Activated gamma-delta T cell treated with anti-CD3 and anti-CD28 coated beads, Interleukin-2, amount 50 U/mL, for 16 hours (primary cell): ENCODE measurements at places on chromosomes 3 and 15.

DNA sequence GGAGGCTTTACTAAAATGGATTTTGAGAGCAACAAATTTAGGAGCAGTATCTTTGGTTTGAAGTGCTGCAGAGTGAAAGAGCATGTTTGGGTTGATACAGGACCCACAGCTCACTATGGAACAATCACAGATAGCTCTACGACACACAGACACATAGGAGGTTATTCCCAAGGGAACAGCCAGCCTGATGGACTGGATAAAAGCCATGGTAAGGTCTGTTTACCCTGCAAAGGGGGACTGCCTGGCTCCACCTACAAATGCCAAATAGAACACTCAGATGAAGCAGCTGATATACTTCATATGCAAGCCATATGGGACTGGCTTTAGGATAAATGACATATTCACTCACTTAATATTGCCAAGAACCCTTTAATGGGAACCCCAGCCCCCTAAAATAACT lies 75.4 kb downstream of the CDC25A start:
- DNase-seq, result no peak

- DNase-seq, result no peak
These were observed 37.3 kb downstream of the LMCD1 start for GRCh38 chr3:8538913-8539312.

GRCh38 chr3:146184241-146185015 lies 23.4 kb upstream of the PLOD2 start:
- DNase-seq, result no peak

- DNase-seq, result no peak
These were observed 68.2 kb downstream of the RYR3 start for GRCh38 chr15:33378866-33379480.

DNA sequence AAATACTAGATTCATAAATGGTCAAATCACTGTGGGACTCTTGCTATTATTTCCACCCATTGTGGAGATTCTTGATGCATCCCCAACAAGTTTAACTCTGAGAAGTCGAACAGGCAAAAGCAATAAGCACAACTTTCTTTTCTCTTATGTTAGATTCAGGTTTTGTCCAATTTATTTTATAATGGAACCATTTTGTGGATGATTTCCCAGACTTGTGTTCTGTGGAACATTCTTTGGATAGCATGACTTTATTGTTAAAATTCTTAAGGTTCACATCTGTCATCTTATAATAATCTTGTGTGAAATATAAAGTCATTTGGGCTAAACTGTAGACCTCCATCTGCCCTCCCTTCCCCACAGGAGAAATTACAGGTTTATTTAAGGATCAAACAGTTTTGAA lies 213.7 kb downstream of the LPP start:
- no peak for DNase-seq

GRCh38 chr3:46852839-46853355 lies 10.3 kb downstream of the MYL3 start:
- no peak for DNase-seq

DNA sequence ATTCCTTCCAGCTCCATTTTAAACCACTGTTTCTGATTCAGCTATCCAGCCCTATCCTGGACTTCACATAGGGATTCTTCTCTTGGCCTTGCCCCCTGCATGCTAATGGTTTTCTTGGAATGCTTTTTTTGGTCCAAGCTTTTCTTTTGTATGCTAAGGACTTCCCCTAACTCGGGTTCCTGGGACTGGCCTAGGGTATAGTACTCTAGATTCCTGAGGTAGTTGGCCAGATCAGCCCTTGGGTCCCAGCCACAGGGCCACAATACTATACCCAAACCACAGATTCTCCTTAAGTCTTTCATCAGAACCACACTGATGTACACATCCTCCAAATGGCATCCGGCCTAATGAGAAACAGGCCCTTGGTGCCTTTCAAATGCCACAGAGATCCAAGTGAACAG lies 2.8 kb downstream of the FYCO1 start:
- no peak for DNase-seq

DNA sequence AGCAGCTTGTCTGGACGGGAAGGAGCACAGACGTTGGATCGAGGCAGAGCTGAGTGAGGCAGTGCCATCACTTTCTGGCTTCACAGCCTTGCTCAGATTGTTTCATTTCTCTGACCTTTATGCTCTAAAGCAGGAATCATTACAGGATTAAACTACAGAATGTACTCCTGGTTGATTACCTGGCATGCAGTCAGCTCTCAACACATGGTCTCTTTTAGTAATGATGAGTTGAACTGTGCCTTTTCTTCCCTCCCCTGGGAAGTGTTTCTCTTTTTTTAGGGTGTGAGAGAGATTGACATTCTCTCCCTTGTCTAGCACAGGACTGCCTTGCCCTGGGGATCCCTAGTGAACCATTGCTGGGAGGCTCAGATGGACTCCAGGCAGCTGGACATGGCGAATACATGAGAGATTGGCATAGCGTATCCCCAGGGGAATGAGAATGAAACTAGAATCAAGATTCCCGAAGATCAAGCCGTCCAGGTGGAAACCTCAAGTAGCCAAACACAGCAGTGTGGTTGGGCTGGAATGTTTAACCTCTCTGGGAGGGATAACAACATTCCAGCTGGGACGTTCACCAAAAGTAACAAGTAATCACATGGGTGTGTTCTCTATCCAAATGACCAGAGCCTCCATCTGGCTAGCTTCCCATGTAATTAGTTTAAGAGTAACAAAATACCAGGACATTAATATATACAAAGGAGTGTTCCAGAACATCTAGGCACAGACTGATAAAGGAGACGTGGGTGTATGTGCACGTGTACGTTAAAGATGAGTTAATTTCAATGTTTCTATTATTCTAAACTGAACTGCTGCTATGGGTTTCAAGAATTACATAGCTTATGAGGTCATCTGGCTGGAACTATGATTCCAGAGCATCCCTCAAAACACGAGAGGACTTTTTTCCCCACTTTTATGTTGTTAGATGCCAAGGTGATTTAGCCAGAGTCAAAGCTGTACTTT lies 118.6 kb upstream of the NR2E3 start:
- DNase-seq, result no peak

- DNase-seq, result no peak
These were observed 68.5 kb upstream of the CACNA2D3 start for GRCh38 chr3:54053882-54054281.

DNA sequence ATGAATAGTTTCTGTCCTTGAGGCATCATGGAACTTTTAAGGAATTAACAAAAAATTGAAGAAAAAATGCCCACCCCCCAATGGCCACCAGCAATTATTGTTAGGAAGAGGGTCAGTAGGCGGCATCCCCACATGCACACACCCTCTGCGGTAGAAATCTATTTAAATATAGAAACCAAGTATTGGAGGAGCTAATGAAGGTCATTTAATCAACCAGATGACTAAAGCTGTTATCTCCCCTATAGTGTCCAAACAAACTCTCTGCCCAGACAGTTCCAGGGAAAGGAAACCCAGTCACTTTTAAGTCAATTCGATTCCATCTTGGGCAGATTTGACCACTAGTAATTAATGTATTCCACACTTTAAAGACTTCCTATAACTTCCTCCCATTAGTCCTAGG lies 47.1 kb downstream of the DGKG start:
- DNase-seq, result no peak

DNA sequence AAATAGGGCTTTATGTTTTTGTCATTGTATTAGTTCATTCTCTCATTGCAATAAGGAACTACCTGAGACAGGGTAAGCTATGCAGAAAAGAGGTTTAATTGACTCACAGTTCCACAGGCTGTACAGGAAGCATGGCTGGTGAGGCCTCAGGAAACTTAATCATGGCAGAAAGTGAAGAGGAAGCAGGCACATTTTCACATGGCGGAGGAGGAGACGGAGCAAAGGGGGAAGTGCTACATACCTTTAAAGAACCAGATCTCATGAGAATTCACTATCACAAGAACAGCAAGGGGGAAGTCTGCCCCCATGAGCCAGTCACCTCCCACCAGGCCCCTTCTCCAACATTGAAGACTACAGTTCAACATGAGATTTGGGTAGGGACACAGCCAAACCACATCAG lies 25.6 kb downstream of the CEP63 start:
- no peak for DNase-seq

DNA sequence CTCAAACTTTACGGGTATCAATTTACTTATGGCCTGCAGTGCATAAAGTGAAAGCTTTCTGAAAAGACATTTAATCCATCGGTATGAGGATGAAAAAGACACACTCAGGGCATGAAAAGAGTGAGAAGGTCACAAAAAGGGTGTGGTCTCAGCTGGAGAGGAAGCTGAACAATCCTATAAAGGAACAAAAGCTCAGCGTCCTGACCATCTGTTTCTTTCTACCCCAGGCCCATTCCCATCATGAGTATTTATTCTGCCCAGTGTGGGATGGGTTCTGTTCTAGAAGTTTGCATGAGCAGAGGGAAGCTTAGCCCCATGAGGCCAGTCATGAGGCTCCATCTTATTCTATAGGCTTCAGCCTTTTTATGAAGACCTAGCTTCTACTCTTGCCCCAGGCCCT lies 144.6 kb downstream of the LPP start:
- no peak for DNase-seq

- no peak for DNase-seq
These were observed 435.9 kb downstream of the NR2F2 start for GRCh38 chr15:96766366-96766765.

DNA sequence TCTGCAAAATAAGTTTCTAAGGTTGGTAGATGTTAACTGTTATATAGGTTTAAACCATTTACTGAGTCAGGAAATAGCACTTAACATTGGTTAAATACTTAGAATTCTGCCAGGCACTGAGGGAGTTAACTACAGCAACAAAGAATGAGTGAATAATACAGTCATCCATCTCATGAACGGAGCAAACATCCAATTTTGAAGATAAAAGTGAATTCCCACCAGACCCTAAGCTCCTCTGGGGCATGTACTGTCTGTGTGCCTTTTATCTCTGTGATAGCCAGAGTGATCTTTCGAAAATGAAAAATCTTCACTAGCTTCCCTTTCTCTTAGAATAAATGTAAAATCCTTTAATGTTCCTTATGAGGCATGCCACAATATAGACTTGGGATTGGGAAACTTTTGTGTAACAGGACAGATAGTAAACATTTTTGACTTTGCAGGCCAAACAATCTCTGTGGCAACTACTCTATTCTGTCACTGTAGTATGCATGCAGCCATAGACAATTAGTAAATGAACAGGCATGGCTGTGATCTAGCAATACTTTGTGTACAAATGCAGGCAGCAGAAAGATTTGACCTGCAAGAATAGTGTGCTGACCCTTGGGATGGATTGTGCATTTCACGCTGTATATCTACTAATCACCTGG lies 294.5 kb upstream of the LMCD1 start:
- no peak for DNase-seq

DNA sequence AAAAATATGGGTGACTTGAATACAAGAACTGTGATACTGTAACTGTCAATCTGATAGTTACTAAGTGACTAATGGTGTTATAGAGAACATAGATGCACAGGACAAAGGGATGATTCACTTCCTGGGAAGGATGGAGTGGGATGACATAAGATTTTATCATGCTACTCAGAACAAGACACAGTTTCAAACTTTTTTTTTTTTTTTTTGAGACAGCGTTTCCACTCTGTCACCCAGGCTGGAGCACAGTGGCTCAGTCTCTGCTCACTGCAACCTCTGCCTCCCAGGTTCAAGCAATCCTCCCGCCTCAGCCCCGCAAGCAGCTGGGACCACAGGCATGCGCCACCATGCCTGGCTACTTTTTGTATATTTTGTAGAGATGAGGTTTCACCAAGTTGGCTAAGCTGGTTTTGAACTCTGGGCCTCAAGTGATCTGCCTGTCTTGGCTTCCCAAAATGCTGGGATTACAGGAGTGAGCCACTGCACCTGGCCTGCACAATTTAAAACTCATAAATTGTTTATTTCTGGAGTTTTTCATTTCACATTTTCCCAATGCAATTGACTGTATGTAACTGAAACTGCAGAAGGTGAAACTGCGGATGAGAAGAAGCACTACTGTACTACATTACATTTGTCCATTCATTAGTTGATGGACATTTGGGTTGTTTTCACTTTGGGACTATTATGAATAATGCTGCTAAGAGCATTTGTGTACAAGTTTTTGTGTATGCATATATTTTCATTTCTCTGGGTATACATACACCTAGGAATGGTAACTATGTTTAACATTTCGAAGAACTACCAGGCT lies 40.6 kb downstream of the ADIPOQ start:
- peak; percentile 3 for DNase-seq

DNA sequence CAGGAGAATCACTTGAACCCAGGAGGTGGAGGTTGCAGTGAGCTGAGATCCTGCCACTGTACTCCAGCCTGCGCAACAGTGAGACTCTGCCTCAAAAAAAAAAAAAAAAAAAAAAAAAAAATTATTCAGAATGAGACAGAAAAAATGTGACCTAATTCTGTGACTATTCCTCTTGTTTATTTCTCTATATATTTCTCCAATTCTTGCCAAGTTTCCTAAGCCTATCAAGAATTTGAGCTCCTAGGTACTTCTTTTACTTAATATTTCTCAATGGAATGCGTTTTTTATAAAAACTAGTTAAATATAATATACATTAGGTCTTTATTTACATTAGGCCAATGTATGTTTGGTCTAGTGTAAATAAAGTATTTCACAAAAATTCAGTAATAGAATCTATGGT lies 86.8 kb downstream of the NAALADL2 start:
- no peak for DNase-seq

- no peak for DNase-seq
These were observed 68.3 kb upstream of the DAZL start for GRCh38 chr3:16673530-16673929.

DNA sequence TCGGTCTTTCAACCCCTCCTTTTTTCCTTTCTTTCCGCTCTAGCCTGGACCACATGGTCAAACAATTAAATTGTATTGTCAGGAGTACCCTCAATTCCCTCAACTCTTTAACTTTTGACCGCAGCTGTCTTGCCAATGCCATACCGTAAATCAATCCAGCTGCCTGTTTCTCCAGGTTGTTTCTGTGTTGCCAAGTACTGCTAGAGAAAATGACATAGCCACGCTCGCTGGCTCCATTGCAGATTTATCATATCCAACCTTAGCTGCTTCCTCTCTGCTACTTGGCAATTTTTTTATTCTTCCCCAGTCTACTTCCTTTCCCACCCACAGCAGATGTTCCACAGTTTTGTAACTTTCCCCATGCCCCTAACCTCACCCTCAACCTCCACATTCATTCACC lies 60.0 kb downstream of the ZNF385D start:
- no peak for DNase-seq

DNA sequence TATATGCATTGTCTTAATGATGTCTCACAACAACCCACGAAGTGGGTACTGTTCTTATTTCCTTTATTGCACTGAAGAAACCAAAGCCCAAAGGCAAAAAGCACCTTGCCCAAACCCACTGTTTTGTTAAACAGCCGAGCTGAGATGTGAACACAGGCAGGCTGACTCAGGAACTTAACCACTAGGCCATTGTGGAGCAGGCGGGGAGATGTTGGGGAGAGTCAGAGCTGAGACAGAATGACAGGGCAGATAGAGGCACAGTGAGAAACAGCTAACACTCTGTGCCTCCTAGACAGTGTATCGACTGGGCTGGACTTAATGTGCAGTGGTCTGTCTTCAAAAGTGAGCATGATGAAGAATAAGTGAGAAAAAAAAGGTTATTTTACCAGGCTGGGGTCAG lies 56.5 kb downstream of the RPLP1 start:
- no peak for DNase-seq
